ENCODE measurements at places on chromosomes 3 and 15.

GRCh38 chr15:56782306-56782705, 49.0 kb upstream of the ZNF280D start:
- DNase-seq, result no peak

- DNase-seq, result no peak
Observed at GRCh38 chr15:86653344-86654197, 573.9 kb downstream of the AGBL1 start.

- no peak for DNase-seq
Observed at GRCh38 chr15:57422113-57422754, 45.9 kb downstream of the CGNL1 start.

DNA sequence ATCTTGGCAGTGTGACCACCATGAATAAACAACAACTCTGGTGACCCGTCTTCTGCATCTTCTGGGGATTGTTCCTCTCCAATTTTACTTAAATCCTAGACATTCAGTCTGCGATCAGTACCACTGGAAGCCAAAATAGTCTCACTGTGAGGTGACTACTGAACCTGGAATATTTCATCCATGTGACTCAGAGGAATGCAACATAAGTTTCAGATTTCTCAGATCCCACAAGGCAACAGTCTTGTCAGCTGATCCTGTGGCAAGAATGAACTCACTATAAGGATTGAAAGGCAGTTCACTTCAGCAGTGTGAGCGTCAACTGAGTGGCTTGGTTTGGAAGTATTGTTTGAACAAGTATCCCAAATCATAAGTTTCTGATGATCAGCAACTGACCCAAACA, 13.2 kb downstream of the NSUN3 start:
- no peak for DNase-seq

GRCh38 chr15:61521953-61522352, 292.9 kb upstream of the RORA start:
- no peak for DNase-seq

- no peak for DNase-seq
Observed at GRCh38 chr15:38921471-38921870, 356.9 kb upstream of the RASGRP1 start.

- no peak for DNase-seq
Observed at GRCh38 chr3:80096909-80097308, 329.1 kb upstream of the ROBO1 start.

DNA sequence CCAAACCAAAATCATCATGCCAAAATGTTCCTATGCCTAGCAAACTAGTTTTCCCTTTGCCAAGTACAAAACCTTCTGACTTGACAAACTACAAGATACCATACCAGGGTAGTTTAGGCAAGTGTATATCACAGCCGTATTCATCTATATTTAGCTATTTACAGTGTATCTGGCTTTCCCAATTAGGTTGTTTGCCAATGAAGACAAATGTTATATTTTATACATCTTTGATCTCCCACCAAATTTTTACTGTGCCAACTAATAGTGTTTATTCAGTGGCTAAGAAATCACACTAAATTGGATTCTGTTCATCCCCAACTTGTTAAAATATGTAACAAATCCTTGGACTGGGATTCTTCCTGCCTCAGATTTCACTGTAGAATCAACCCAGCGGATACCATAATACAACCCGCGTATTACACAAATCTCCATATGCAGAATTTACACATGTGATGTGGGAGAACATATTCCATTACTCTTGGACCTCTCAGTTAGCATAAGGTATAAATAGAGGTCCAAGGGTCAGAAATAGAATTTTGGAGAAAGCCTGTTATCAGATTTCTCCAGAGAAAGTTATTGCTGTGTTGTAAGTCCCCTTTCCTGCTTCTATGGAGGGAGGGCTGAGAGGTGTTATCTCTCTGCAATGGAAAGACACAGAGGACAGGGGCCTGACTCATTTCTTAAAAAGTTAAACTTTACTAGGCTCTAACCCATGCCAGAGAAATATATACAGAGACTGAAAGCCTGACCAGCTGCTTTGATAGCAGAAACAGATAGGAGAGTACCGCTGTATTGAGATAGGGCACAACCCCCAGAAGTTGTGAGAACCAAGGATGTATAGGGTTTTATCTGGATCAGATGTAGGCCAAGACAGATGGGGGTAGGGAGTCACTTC, 467.0 kb downstream of the FGF12 start:
- no peak for DNase-seq

Measured in GM23338 (cell line).